ENCODE measurements at places on chromosomes 5 and 9.

DNA sequence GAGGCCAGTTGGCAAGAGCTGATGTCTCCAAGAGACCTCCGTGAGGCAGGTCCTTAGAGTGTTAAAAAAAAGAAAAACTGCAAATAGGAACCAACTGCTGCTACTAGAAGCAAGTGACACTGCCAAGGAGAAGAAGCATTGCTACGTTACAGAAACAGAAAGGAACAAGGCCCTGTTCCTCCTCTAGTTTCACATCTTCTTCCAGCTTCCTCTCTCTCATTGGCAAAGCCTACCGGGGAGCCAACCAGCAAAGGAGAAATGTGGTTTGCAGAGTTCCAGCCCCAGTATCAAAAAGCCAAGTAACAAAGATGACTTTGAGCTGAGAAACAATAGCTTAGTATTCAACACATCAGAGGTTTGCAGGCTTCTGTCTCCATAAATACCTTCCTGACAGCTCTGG is 145.9 kb downstream of the PRELID2 start:
- peak; percentile 71 for DNase-seq

DNA sequence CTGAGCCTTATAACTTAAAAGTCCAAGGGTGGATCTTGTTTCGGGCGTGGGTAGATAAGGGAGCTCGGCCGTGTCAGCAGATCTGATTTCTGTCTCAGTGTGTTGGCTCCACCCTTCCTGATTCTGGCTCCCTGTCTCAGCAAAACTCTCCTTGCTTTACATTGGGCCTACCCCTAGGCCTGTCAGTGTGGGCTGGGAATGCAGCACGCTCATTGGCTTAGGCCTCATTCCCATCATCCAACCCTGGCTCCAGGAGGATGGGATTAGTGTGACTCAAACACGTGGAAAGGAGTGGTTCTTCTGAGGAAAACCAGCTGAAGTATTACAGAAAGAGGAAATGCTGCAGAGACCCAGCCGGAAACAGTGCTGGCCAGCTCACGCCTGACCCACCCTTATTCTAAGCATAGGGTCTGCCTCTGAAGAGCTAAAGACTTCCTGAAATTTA is 59.9 kb downstream of the ZFAND5 start:
- DNase-seq: no peak

DNA sequence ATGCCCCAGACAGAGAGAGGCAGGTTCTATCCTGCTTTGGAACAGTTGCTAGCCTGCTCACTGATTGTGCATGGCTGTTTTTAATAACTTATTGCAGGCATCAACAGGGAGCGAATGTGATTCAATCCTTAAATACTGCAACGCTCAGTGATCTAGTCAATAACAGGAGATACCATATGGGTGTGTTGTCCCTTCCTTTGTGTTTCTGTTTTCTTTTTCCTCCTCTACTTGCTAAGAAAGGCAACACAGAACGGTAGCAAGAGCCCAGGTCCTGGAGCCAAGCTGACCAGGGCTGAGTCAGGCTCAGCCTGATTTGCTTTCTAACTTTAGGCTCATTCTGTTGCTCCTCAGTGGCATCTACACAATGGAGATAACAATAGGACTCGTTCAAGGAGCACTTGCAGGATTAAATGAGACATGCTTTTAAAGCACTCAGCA is 98.6 kb upstream of the EQTN start:
- no peak for DNase-seq

- DNase-seq: no peak
Observed at GRCh38 chr9:27572061-27572460, 1.2 kb downstream of the C9orf72 start.

- no peak for DNase-seq
Observed at GRCh38 chr5:54294097-54294667, 16.2 kb downstream of the ARL15 start.

DNA sequence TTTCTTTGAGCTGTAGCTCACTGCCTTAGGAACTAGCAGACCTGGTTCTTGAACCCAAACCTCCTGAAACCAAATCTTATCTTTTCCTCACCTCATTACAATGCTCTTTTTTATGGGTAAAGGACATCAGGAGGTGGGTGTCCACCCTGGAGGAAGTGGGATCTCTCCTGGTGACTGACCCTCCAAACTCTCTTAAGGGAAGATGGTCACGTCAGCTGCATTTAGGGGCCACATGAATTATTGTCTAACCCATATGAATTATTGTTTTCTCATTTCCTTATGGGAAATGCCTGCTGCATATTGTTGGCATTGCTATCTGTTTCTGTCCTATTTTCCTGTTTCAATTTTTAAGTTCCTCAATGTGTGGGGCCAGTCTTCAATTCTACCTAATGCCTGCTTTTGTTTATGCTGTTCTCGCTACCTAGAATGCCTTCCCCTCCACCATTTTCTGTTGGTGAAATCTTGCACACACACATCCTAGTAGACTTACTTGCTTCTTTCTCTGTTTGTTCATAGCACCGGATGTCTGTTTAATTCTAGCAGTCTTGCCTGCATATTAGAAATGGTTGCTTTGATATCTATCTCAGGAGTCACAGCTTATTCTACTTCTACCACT is 22.0 kb upstream of the SPINK1 start:
- DNase-seq: no peak

DNA sequence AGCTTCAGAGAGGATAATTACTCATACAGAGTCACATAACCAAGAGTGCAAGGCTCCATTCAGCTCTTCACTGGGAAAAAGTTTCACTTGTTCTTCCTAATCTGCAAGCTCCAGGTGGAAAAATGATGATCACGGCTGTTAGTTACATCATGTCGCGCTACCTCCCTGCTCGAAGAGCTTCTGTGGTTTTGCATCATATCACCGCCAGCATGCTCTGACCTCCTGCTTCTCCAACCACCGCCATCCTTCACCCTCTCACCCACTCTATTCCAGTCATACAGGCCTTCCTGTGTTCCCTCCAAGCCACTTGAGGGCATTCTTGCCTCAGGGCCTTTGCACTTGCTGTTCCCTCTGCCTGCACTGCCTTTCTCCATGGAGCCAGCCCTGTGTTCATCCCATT is 47.1 kb downstream of the COL27A1 start:
- no peak for DNase-seq

GRCh38 chr5:4758550-4758949 is 381.6 kb upstream of the ADAMTS16 start:
- DNase-seq: no peak

GRCh38 chr5:862367-863243 is 11.8 kb upstream of the ZDHHC11 start:
- DNase-seq: no peak

DNA sequence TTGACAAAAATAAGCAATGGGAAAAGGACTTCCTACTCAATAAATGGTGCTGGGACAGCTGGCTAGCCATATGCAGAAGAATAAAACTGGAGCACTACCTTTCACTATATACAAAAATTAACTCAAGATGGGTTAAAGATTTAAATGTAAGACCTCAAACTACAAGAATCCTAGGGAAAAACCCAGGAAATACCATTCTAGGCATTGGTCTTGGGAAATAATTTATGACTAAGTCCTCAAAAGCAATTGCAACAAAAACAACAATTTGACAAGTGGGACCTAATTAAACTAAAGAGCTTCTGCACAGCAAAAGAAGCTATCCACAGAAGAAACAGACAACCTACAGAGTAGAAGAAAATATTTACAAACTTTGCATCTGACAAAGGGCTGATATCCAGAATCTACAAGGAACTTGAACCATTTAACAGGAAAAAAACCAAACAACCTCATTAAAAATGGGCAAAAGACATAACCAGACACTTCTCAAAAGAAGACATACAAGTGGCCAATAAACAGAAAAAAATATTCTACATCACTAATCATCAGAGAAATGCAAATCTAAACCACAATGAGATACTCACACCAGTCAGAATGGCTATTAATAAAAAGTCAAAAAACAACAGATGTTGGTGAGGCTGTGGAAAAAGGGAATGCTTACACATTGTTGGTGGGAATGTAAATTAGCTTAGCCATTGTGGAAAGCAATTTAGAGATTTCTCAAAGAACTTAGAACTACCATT is 75.2 kb upstream of the CPEB4 start:
- no peak for DNase-seq

GRCh38 chr5:171738501-171738900 is 47.1 kb upstream of the SMIM23 start:
- DNase-seq: no peak

DNA sequence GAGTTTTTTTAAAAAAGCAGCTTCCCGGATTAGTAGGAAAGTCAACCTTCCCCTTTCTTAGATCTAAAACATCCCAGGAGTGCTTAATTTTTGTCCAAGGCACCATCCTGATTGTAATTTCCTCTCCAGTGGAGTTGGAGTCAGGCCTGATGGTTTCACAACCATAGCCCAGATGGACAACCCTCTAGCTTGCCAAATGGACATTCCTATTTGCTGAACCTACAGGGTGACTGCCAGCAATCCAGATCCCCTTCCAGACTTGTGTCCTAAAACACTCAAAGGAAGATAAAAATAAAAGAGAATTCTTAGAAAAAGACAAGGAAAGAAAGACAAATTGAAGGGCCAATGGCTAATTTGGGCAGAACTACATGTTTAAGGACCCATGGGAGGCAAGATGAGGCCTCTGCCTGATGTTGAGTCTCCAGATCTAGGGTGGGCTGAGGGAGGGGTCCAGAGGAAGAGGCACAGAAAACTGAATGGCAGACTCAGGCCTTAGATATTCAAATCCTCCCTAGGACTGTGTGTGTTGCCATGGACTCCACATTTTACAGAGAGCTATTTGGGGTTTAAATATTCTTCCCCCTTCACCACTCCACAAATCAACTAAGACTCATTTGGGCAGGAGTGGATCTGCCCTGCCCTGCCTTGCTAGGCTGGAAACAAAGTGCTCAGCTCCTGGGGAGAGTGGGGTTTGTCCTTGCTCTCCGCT is 38.5 kb upstream of the SLC44A1 start:
- DNase-seq: no peak

DNA sequence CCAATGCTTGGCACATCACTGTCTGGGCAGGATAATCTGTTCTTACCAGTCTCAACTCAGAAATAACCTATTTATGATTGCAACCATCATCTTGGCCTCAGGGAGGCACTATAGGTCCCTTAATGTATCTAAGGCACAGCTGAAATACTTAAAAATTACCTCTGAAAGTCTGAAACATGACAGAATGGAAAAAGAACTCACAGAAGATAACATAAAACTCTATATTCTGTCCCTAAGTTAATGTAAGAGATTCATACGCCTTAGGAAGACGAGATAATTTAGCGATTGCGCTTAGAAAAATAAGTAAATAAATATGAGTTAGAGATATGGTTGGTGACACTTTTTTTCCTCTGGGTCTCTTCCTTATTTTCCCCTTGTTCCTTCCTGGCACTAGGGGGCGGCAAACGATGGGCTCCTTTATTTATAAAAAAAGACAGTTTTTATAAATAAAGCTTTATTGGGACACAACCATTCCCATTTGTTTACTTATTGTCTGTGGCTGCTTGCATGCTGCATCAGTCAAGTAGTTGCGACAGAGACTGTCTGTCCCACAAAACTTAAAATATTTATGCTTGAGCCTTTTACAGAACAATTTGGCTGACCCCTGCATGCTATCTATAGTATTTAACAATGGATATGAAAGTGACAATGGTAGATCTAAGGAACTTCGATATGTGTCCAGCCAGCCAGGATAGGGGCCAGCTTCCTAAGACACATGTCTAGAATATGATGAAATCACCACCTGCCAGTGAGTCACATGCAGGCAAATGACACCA is 79.6 kb downstream of the PDE4D start:
- DNase-seq: peak; percentile 17

DNA sequence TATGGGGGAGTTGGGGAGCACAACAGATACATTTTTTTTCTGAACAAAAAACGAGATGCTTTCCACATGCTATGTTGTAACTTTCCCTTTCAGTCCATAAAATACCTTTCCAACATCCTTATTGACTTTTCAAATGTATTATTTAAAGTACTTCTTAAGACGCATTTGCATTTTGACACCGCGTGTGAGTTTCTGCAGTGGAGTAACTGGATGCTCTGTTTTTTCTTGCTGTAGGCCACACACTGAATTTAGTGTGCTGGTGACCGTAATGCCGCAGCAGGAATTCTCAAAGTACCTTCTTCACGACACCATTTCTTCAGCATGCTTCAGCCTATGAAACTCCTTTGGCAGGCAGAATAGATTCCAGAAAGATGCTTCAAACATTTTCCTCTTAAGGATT is 14.3 kb upstream of the EPB41L4B start:
- DNase-seq: no peak
